CD4-positive, alpha-beta memory T cell (primary cell): ENCODE measurements at places on chromosomes 5 and 9. TPM values are rescaled to one million over a fixed set of nuclear protein-coding genes. Genes with fewer than 3 reads are reported as not detected.
A peak's percentile ranks its signal among the peaks of the same experiment; 100 is the strongest.

GRCh38 chr9:88628811-88629210 is 93.8 kb downstream of the NXNL2 start:
- DNase-seq: no peak

DNA sequence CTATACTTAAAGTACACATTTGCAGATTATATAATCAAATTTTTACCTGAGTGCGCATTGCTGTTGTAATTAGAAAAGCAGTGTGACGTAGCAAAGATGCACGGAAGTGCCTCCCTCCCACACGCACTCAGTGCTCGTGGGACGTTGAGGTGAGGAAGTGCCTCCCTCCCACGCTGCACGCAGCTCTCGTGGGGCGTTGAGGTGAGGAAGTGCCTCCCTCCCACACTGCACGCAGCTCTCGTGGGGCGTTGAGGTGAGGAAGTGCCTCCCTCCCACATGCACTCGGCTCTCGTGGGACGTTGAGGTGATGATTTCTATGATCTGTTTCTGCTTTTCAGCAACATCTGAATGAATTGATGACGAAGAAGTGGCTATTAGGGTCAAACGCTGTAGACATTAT is 21.0 kb downstream of the EXOC3 start:
- DNase-seq: peak; percentile 93

- DNase-seq: no peak
These were observed 3.1 kb downstream of the EDF1 start for GRCh38 chr9:136862849-136863622.

- DNase-seq: no peak
These were observed 326.6 kb downstream of the MARCHF11 start for GRCh38 chr5:15852949-15853348.

DNA sequence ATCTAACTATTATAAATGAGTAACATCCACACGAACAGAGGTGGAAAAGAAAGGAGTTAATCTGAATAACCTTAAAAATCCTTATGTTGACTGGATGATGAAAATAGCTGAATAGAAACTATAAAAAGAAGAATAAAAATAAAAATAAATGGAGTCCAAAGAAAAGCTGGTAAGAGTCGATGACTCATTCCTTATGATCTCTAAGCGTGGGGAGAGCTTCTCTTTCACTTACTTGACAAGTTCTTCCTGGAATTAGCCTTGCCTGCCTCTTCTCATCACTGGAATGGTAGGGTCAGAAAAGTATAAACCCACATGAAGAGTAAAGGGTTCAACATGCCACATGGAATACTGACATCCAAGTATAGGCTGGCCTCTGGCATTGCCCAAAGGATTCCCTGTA is 477.0 kb upstream of the RGMB start:
- no peak for DNase-seq

SMC5 gene
- 11.8 TPM for polyA plus RNA-seq

DNA sequence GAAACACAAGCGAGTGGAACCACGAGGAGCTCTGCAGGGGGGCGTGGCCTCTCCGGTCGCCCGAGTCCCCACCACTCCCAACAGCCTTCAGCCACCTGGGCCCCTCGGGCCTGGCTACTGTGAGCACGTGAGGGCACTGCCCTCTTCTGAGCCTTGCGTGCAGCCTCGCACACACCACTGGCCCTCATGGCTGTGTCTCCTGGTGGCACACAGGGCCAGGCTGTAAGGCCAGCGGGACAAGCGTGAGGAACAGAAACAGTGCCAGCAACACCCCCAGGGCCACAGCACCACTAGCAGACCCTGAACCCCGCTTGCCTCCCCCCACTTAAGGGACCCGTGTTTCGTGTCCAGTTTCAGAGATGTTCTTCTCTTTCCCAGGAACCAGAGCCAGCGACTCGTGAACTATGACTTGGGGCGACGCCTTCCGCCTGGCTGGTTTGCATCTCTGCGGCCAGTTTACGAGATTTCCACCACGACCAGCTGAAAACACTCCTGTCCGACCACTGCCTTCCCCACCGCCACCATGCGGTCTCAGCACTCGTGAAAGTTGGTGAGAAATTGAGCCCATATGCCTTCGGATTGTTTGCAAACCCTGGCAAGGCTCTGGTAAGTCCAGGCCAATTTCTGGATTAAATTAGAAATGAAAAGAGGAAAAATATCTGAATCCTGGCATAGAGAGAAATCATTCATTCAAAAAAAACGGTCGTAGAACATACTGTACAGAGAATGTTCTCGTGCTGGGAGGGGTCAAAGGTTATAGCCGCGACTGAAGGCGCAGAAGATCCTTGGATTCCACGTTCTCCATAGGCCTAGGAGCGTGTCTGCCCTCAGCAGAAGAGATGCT is 135.6 kb downstream of the ZNF354C start:
- DNase-seq: no peak

DNA sequence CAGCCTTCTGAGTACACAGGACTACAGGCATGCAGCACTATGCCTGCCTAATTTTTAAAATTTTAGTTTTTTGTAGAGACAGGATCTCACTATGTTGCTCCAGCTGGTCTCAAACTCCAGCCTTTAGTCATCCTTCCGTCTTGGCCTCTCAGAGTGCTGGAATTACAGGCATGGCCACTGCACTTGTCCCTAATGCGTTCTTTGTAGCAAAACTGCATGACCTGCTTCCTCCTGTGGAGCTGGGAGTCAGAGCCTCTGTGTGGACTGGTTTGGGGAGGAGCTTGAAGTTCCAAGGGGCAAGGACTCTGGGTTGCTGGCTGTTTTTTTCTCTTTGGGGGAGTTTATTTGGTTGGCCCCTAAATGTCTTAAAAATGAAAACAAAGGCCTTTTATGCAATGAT is 22.7 kb upstream of the ANKRD34B start:
- DNase-seq: no peak

DNA sequence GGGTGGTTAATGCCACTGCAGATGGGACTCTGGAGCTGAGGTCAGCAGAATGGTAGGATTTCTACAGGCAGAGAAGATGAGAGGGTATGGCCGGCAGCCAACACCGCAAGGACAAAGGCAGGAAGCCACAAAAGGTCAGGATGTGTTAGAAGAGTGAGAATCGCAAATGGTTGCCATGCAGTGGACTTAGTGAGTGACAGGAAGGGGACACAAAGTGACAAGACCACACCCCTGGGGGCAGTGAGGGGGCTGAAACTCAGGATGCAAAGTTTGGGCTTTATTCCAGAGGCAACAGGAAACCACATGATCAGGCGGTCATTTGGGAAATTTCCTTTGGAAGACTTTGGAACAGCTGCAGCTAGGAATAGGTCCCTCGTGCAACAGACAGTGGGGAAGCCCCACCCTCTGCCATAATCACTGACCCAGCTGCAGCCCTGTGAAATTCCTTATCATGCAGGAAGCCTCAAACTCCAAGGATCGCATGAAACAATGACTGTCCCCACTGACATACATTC is 14.2 kb upstream of the CCDC180 start:
- DNase-seq: no peak

GRCh38 chr5:81213070-81213469 is 20.1 kb upstream of the CKMT2 start:
- DNase-seq: no peak

DNA sequence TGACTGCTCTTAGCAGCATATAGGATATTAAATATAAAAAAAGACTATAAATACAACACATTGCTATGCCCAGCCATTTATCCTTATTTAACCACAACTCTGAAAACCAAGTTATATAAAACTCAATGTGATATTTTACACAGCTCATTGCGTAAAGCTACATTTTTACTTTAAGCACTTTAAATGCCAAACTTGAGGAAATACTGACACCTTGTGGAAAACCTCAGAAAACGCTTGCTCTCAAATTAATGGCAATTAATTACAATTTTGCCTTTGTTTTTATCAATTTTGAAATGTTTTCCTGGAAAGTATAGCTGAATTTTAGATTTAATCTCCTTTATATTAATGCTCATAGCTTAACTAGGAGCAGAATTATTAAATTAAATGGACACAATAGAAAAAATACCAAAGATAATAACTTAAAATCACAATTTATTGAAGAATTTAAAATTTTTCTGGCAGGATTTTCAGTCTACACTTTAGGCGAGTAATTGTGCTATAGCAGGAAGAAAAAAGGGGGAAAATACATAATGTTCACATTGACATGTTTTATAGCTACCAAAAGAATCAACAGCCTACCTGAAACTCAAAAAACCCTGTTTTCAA is 25.2 kb upstream of the PLAC8L1 start:
- no peak for DNase-seq

GRCh38 chr5:62896121-62896893 is 317.7 kb downstream of the LRRC70 start:
- no peak for DNase-seq

GRCh38 chr5:152532714-152533113 is 127.6 kb upstream of the NMUR2 start:
- DNase-seq: peak; percentile 8

DND1 gene
- polyA plus RNA-seq: not detected

PALM2AKAP2 gene
- polyA plus RNA-seq: not detected

GRCh38 chr9:121966706-121967105 is 126.4 kb downstream of the TTLL11 start:
- no peak for DNase-seq

AK8 gene
- not detected for polyA plus RNA-seq

EXOC3 gene
- 42.8 TPM for polyA plus RNA-seq

TLX3 gene
- polyA plus RNA-seq: not detected

DNA sequence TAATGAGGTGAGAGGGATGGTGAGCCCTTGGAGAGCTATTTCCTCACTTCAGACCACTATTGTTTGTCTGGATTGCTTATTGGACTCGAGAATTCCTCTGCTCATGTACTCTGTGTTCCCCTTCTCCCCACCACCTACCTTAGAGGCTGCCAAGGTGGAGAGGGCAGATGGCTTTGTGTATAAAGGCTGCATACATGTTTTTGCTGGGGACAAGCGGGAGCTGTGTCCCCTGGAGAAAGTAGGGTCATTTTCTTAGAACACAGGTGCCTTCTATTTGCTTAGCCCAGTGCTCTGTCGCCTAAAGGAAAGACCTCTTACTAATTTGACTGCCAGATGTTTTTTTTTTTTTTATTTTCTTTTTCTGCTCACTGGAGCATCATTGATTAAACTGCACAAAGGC is 29.7 kb downstream of the RASGRF2 start:
- DNase-seq: no peak

DNA sequence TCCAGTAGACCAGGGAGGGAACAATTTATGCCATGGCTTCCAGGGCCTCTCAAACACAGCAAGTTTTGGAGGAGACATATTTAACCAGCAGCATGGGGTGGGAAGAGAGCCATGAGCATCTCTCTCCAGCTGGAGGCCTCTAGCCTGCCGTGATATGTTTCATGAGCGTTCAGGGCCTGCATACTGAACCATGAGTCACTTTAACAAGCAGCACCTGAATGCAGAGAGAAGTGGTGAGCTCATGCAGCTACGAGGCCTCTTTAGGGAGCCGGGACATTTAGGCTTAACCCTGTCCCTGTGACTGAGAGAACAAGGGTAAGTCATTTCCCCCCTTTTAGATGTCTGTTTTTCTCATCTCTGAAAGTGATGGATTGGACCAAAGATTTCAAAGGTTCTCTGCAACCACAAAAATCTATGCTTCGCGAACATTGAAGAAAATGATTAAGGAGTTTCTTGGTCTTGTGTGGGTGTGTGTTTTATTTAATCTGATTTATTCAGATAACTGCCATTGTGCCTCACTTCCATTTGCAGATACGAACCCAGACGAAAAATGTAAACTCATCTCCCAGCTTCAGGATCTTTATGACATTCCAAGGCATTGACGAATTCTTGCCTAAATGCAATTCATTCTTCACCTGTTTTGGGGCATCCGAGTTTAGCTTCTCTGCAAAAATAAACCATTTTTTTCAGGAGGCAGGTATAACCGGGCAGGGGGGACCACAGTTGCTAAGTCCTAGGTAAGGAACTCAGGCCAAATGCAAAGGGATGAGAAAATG is 157.0 kb downstream of the GABBR2 start:
- no peak for DNase-seq

DNA sequence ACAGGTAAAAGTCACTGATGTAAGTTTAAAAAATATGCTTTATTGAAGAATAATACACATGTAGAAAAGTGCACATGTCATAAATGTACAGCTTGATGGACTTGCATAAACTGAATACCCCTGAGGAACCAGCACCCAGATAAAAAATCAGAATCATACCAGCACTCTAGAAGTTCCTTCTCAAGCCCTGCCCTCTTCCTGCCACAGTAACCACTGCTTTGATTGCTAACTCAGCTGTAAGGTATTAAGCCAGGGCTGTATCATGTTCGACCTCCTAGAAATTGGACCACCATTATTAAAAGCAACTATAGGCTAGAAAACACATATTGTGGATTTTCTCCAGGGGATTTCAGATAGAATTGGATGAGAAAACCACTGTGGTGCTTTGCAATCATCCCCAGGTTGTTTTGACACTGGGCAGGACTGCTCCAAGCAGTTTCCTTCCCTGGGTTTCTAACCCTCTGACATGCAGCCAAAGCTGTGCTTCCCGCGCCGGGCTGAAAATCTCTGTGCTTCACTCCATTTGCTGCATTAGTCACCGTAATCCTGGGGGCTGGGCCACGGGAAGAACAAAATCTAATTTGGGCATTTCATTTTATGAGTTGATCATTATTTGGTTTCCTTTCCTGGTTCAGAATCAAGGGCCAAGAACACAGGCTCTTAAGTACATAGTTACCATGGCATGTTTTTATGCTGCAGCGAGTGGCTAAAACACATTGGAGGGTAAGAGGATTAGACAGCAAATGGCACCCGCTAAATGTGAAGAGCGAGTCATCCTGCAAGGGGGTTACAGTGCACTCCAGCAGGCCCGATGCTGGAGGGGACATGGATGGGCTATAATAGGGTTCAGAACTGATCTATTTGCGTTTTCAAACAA is 139.4 kb upstream of the IL12B start:
- DNase-seq: peak; percentile 30

- DNase-seq: no peak
These were observed 292.3 kb downstream of the SMARCA2 start for GRCh38 chr9:2307480-2307879.

GRCh38 chr9:123640792-123641222 is 284.8 kb downstream of the CRB2 start:
- peak; percentile 4 for DNase-seq

DNA sequence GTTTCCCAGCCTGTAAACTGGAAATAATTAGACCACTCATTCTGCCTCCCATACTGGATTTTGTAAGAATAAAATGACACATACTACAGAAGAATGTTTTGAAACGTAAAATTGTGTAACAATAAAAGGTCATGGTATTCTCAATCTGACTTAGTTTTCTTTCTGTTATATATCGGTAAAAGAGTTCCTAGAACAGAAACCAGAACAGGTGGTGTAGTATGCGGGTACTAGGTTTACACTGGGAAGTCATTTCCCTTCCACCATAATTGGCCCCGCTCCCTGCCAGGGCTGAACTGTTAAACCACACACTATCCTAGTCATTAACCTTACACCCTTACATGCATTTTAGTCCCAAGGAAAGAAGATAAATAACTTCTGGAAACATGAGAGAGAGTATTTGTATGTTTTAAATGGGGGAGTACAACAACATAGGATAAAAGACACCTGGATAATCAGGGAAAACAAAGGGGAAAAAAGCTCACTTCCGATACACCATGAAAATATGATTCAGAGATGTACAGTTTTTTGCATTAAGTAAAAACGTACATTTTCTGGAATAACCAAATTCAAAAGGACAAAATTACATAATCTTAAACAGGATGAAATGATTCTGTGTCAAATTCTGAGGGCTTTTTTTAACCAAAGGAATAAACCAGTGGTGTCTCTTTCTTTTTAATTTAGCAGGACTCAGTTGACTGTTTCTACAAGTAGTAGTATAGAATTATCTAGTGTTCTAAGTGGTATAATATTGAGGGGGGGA is 199.7 kb downstream of the GLIS3 start:
- DNase-seq: no peak

GRCh38 chr5:110817459-110817858 is 78.7 kb downstream of the SLC25A46 start:
- no peak for DNase-seq

- no peak for DNase-seq
These were observed 1535.3 kb downstream of the EFNA5 start for GRCh38 chr5:106135473-106135872.

GRCh38 chr9:4714266-4715016 is 26.6 kb downstream of the AK3 start:
- DNase-seq: no peak
